ENCODE measurements at places on chromosomes 11 and 22.
A peak's percentile ranks its signal among the peaks of the same experiment; 100 is the strongest.

DNA sequence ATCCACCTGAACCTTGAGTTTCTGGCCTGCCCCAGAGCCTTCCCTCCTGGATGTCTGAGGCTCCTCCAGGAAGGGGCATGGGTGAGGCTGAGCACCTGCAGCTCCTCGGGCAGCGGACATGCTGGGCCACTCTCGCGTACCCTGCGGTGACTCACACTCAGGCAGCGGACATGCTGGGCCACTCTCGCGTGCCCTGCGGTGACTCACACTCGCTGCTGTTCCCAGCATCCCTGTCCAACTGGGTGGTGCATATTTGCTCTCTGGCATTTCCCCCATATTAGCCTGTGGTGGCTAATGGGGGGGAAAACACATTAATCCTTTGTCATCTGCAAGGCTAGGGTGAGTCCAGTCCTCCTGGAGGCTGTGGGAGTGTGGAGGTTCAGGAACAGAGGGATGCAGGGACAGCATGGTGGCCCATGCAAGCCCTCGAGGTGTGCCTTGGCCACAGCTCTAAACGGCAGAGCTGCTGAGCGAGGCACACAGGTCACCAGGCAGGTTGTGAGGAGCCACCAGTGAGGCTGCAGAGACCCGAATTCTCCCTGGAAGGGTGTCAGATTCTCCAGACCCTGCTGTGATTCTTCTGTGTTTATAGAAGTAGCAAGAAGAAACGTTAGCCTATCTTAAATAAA, 728.1 kb downstream of the BRD1 start:
- DNase-seq = no peak

GRCh38 chr11:128053981-128054931, 533.1 kb downstream of the ETS1 start:
- peak; percentile 28 for DNase-seq

- DNase-seq = no peak
Observed at GRCh38 chr11:27357250-27357649, 5.8 kb downstream of the CCDC34 start.

GRCh38 chr11:629237-629583, 2.2 kb upstream of the SCT start:
- no peak for DNase-seq

- peak; percentile 99 for DNase-seq
Observed at GRCh38 chr11:65497141-65498041, 1.5 kb upstream of the MALAT1 start.

DNA sequence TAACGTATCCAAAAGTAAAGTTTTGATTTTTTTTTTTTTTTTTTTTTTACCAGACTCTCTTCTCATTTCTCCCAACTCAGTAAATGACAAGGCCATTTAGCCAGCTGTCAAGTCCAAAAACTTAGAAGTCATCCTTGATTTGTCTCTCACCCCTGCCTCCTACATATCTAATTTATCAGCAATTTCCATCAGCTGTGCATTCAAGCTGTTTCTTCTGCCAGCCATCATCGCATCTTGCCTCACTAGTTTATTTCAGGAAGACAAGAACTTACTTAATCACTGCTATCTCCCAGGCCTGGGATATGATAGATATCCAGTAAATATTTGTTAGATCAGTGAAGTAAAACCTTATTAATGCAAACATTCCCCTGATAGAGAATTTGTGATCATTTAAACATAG, 47.6 kb downstream of the SCGB1A1 start:
- no peak for DNase-seq

All from adipocyte (in vitro differentiated cells).